ENCODE measurements at places on chromosomes 12 and 14.

DNA sequence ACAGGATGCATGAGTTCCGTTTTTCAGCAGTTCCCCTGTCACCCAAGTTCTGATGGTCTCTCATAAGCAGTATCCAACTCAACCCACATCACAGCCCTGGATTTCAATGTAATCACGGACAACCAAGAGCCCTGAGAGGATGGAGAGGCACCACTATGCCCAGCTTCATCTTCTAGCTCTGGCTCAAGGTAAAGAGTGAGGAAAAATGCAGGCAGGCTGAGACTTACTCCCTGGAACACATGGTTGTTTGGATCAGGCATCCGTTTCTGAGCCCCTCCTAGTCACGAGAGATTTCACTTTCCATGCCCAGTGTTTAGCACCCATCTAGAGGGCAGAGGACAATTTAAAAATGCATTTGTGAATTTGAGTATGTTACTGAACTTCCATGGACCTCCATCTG, 45.0 kb downstream of the ANO2 start:
- no peak for DNase-seq

DNA sequence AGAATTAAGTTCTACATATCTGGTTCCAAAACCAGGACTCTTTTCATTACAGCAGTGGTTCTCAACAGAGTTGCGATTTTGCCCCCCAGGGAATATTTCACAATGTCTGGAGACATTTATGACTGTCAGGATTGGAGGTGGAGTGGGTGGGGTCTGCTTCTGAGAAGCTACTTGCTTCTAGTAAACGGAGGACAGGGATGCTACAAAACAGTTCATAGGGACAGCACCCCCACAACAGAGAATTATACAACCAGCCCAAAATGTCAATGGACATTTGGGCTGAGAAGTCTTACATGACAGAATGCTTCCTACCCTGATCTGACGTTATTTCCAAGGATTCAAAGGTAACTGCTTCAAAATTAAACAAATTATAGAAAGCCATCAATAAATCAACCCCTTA, 739 bp upstream of the SPATA7 start:
- DNase-seq: no peak

- no peak for DNase-seq
Observed at GRCh38 chr12:110941391-110941790, 21.0 kb upstream of the MYL2 start.

DNA sequence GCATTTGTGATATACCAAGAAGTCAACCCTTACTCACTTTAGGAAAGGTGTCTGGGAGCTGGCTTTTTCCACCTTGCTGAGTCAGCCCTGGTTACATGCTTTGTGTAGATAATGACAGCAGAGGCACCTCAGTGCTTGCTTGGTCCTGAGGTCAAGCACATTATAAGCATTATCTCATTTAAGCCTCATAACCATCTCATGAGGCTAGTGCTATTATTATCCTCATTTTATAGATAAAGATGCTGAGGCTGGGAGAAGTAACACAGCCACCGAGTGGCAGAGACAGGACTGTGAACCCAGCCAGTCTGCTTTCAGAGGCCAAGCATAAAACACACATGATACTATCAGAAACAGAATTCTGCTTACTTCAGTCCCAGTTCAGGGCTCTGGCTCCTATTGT, 29.4 kb downstream of the MAX start:
- no peak for DNase-seq

- no peak for DNase-seq
Observed at GRCh38 chr14:74438351-74438915, 12.4 kb upstream of the SYNDIG1L start.

DNA sequence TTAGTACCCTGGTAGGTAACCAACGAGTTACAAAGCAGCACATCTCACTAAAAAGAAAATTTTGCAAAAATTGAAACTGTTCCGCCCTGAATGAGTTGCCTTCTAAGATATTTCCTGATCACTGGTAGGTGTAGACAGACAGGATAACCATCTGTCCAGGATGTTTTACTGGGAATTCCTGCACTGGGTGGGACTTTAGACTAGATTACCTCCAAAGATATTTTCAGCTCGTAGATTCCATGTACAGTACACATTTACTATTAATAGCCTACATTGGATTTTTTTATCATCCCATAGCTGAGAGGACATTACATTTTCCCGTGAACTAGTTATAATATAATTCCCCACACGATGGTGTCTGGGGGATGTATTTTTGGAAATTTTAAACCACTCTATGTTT, 139.6 kb downstream of the DYRK2 start:
- no peak for DNase-seq

DNA sequence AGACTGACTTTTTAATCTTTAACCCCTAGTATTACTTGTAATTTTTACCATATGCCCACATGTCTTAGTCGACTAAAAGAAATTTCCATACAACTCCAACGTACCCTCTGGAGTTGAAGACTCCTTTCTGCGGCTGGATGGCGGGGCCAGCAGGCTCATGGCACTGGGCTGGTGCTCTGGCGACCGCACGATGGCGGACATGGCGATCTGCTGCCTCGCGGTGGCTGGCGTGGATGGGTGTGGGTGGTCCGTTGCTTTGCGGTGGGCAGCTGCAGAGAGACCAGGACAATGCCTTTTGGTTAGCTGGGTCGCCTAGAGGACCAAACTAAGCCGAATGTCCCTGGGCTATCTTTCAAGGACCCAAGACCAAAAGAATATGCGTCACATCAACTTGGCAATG, 50.2 kb downstream of the PRKAB1 start:
- DNase-seq: no peak

DNA sequence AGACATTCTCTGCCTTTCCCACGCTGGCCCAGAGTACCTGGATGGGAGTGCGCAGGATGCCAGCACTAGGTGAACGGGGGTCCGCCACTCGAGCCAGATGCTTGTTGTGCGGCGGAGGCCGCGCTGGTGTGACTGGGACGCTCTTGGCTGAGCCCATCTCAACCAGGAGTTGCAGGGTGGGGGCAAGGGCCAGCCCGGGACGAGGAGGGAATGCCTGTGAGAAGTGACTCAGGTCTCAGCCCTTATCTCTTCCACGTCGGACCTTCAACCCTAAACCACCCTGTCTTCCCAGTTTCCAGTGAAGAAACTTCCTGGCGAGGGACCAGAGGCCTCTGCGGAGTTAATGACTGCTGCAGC, 312 bp downstream of the CDCA3 start:
- DNase-seq: no peak

- no peak for DNase-seq
Observed at GRCh38 chr12:32273063-32273522, 126.3 kb upstream of the FGD4 start.

- DNase-seq: no peak
Observed at GRCh38 chr12:124768452-124769162, 95.1 kb downstream of the SCARB1 start.

DNA sequence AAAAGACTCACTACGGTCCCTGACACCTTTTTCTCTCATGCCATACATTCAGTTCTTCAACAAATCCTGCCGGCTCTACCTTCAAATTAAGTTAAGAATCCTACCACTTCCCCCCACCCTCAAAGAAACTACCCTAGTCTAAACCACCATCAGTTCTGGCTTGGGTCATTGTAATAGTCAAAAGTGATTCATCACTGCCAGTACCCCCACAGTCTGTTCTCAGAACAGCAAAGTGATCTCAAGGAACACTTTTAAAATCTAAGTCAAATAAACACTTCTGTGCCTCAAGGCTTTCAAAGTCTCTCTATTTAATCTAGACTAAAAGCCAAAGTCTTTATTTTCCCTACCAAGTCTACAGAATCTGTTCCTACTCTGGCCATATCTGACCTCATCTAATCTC, 12.0 kb upstream of the FAM234B start:
- DNase-seq: no peak

DNA sequence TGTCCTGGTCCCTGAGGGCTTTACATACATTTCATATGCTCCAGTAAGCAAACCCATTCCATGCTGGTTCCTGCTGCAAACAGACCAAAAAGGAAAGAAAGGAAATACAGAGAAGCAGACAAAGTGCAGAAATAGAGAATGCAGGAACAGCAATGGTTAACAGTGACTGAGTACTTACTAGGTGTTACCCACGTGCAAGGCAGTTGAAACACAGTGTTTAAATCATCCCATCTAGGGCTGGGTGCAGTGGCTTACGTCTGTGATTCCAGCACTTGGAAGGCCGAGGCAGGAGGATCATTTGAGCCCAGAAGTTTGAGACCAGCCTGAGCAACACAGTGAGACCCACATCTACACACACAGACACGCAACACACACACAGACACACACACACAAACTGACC, 21.2 kb upstream of the NINJ2 start:
- no peak for DNase-seq

DNA sequence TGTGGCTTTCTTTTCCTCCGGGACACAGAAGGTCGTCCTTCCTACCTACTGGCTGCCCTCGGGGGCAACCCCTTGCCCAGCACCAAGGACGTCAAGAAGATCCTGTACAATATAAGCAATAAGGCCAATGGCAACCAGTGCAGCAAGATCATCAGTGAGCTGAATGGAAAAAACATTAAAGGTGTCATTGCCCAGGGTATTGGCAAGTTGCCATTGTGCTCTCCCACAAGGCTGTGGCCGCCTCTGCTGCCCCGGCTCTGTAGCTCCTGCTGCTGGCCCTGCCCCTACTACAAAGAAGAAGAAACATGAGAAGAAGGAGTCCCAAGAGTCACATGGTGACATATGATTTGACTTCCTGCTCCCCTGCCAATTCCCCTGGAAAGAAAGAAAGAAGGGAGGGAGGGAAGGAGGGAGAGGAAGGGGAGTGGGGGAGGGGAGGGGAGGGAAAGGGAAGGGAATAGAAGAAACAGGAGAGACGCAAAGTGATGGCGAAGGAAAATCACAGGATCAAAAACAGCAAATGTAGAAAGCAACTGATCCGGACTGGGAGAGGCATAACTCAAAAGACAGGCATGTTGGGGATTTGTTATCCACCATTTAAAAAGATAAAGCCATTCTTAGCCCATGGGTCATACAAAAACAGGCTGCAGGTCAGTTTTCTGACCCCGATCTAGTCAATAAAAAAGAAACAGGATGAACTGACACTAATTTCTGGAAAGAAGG, 61.3 kb upstream of the RESF1 start:
- no peak for DNase-seq

DNA sequence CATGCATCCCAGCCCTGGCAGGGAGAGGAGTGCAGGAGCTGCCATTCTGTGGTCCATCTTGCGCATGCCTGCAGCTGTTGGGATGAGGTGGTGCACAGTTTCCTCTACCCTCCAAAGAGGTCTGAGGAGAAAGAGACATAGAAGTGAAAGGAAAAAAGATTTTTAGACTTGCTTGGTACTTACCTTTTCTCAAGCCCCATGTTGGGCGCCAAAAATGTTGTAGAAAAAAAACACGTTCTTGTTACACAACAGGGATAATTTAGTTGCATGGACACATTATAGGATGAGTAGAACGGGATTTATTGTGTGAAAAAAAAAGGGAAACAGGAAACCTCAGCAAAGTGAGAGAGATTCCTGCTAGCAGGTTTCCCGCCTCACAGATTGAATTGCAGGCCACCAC, 244.4 kb upstream of the GARIN2 start:
- DNase-seq: no peak

DNA sequence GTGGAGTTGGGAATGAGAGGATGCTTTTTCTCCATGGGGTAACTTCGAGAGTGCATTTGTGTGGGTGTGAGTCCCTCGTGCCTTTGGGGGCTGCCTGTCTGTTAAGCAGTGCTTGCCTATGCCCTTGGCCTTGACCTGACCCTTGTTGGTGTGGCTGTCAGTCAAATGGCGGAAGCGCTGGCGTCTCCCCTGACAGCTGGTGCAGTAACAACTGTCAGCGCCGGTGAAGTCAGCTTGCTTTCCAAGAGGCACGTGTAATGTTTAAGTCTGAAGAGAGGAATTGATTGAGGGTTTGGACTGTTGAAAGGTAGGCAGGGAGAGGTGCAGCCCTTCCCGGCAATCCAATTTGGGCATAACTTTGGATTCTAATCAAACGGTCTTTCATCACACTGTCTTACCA, 211.3 kb downstream of the AACS start:
- DNase-seq: no peak

GRCh38 chr12:76856018-76856644, 22.7 kb downstream of the CSRP2 start:
- no peak for DNase-seq

DNA sequence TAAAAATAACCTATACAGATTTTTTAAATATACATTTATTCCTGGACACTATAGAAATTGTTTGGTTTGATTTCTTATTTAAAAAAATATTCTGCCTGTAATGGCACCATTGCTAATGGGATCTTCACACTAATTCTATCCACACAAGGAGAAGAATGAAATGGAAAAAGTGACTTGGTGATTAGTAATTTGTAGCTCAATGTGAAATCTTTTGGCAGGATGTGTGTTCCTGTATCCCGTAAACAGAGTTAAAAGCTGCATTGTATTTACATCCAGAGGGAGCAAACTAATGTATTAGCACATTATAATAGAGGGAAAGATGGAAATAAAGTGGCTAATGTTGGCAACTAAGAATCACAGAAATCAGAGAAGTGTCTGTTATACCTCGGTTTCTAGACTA, 1455.3 kb upstream of the FLRT2 start:
- no peak for DNase-seq

DNA sequence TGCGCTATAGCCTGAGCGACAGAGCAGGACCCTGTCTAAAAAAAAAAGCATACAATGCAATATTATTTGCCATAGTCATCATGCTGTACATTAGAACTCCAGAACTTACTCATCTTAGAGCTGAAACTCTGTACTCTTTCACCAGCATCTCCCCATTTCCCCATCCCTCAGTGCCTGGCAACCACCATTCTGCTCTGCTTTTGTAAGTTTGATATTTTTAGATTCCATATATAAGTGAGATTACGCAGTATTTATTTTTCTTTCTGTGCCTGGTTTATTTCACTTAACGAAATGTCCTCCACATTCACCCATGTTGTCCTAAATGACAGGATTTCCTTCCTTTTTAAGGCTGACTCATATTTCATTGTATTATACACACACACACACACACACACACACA, 121.8 kb downstream of the BBS10 start:
- DNase-seq: no peak

GRCh38 chr12:112206944-112207343, 81.6 kb downstream of the TRAFD1 start:
- no peak for DNase-seq

DNA sequence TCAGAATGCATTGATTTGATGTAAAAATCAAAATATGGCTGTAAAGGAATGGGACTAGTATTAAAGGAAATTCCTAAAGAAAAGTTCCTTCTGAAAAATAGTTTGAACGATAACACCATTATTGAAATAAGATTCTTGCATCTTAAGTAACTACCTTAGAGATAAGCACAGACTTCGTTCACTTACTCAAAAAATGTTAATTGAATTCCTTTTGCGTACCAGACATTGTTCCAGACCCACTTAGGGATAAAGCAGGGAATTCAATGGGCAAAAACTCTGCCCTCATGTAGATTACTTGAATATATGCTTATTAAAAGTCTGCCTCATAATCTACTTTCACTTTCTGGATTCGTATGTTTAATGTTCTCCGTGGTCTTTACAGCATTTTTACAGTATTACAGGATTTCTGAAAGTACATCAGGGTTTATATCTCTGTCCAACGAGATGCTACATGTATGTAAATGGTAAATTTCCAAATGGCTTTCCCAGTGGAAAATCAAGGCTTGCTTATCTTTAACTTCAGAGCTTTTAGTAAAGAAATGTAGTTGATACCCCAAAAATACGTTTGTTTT, 213.7 kb downstream of the GXYLT1 start:
- DNase-seq: no peak

- peak; percentile 71 for DNase-seq
Observed at GRCh38 chr14:93759719-93760307, 28.5 kb downstream of the PRIMA1 start.

GRCh38 chr14:30610787-30611343, 11.3 kb upstream of the SCFD1 start:
- DNase-seq: peak; percentile 56

- no peak for DNase-seq
Observed at GRCh38 chr14:21455592-21455911, 371 bp downstream of the CHD8 start.

- no peak for DNase-seq
Observed at GRCh38 chr12:57477710-57478681, 1.7 kb downstream of the ARHGAP9 start.

Data from dorsolateral prefrontal cortex (tissue), 122 donors.